ENCODE measurements at places on chromosomes 1 and 21.
A peak's percentile ranks its signal among the peaks of the same experiment; 100 is the strongest.

GRCh38 chr1:184574588-184574987 is 180.1 kb downstream of the EDEM3 start:
- no peak for DNase-seq

DNA sequence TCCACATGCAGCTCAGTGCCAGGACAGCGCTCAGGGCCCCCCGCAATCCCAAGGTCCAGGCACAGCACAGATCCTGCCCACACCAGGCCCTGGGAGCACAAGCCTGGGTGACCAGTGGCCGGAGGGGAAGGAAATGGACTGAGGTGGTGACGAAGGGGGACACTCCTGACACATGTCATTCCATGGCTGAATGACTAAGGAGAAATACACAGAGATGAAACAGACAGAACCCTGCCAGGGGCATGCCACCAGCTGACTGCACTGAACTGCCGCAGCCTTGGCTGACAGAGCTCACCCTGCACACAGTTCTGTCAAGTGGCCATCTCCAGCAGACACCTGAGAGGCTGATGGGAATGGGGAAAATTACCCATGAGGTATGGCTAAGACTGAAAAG is 56.1 kb downstream of the HSF2BP start:
- no peak for DNase-seq

DNA sequence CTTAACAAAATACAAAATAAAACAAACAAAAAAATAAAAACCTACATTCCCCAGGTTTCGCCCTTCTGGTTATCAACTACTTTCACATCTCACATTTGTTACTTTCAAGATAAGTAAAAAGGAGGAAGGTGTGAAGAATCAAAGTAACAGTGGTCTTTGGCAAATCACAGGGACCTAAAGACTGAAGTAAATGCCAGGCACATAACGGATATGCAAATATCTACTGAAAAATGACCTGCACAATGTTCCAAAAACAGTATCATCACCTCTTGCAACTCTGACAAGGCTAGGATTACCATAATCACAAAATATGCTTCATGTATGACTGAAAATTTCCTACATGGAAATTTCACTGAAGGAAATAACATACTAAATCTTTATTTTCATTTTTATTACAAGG is 29.3 kb downstream of the COP1 start:
- no peak for DNase-seq

GRCh38 chr1:109901141-109901523 is 9.5 kb upstream of the CSF1 start:
- no peak for DNase-seq

DNA sequence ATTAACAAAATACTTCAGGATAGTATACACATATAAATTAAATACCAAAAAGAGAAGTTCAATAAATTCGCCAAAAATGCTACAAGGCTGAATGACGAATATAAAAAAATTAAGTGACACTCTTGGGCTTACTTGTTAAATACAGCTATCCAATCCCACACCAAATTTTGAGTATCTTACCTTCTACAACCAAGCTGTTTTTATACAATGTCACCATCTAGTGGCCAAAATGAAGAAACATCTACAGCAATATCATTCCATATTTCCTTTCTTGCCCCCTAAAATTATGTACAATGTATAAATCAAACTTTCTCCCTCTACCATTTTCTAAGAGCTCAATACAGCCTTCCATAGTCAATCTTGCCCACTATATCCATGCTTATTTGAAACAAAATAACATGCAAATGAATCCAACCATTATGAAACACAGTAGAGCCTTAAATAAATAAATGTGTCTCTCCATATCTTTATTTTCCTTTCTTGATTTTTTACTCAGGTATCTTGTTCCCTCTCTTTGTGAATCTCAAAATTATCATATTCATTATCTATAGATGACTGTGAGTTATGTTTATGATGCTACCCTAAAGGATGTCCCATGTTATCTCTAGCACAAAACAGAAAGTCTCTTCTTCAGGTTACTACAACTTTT is 86.3 kb downstream of the ACBD6 start:
- no peak for DNase-seq

GRCh38 chr1:106457368-106457767 is 599.1 kb upstream of the PRMT6 start:
- no peak for DNase-seq

- DNase-seq: no peak
Measured at GRCh38 chr1:74729741-74730478, 2.9 kb downstream of the CRYZ start.

- no peak for DNase-seq
Measured at GRCh38 chr1:1185101-1185765, 11.6 kb downstream of the TTLL10 start.

DNA sequence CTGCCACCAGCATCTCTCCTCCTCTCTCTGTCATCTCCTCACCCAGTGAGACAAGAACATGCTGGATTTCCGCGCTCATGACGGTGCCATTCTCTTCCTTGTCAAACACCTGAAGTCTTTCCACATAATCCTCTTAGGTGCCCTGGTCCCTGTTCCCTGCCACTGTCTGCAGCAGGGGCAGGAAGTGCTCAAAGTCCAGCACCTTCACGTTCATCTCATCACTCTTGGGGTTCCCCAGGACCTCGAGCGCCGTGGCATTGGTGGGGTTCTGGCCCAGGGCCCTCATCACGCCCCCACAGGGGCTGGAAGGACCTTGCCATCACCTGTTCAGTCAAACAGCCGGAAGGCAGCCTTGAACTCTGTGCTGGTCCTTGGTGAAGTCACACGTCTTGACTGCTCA is 9.1 kb upstream of the AGPAT3 start:
- DNase-seq: no peak

GRCh38 chr21:15986277-15986676 is 256.5 kb downstream of the USP25 start:
- no peak for DNase-seq

DNA sequence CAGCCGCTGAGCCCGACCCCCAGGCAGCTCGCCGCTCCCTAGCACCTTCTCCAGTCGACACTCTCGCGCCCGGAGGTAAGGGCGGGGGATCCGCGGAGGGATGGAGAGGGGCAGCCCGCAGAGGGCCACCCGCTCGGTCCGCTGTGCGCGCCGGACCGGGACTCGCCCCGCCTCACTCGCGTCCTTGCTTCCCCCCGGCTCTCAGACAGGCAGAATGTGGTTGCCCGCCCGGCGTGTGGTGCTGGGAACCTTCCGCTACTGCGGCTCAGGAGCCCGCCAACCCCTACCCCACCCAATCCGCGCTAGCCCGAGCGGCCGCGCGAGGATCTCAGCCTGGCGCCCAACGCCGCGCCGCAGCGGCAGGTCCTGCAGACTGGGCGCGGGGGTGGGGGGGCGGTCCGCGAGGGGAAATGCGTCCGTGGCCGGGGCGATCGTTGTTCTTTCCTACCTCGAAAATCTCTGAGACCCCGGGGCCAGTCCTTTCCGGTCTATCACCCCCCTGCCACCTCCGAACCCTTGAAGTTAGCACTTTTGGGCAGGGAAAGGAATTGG is 404 bp downstream of the LRRC8C start:
- DNase-seq: peak; percentile 57

DNA sequence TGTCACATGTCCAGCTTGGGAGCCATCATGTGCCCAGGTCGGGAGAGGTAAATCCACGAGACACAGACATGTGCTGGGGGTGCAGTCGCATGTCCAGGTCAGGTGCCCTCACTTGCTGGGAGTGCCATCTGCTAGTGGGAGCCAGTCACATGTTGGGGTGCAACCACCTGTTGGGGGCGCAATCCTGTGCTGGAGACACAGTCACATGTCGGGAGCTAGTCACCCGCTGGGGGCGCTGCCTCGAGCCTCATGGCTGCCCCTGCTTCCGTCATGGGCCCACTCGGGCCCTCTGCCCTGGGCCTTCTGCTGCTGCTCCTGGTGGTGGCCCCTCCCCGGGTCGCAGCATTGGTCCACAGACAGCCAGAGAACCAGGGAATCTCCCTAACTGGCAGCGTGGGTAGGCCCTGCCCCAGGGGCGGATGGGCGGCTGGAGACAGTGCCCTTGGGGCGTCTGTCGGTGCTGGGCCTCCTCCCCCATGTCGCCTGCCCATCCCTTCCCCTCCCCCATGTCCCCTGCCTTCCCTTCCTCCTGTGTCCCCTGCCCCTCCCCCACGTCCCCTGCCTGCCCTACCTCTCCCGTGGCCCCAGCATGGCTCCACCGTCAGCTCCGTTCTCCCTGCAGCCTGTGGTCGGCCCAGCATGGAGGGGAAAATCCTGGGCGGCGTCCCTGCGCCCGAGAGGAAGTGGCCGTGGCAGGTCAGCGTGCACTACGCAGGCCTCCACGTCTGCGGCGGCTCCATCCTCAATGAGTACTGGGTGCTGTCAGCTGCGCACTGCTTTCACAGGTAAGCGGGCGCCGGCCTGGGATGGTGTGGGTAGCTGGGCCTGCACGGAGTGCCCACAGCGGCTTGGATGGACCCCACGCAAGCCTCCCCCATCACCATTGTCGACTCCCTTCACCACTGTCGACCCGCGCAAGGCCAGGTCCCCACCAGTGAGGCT is at the start of gene PRSS38:
TSS of gene PRSS38 (plus strand) at position 208 of the 942 bp plus-strand sequence. CDS start at position 250, 42 bp downstream.
- no peak for DNase-seq

DNA sequence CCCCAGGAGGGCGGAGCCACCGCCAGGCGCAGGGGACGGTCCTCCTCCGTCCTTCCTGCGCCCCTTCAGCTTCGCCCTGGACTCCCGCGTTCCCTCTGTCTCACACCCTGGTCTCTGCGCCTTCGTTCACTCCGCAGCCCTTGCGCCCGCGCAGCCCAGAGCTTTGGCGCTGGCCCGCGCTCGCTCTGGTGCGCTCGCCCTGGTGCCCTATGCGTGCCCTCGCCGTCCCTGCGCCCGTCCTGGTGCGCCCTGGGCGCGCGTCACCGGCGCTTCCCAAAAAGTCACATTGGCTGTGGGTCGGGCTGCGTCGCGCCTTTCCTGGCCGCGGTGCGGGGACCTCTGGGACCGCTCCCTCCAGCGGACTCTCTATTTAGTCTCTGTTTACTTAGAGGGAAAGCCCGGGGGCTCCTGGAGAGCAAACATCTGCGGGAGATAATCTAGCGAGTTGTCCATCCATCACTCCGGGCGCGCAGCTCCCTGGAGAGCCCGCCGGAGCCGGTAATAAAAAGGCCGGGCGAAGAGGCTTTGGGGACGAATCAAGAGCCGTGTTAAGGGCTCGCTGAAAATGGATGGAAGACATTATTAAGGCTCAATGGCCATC is 178.6 kb downstream of the PRDM16 start:
- DNase-seq: no peak

DNA sequence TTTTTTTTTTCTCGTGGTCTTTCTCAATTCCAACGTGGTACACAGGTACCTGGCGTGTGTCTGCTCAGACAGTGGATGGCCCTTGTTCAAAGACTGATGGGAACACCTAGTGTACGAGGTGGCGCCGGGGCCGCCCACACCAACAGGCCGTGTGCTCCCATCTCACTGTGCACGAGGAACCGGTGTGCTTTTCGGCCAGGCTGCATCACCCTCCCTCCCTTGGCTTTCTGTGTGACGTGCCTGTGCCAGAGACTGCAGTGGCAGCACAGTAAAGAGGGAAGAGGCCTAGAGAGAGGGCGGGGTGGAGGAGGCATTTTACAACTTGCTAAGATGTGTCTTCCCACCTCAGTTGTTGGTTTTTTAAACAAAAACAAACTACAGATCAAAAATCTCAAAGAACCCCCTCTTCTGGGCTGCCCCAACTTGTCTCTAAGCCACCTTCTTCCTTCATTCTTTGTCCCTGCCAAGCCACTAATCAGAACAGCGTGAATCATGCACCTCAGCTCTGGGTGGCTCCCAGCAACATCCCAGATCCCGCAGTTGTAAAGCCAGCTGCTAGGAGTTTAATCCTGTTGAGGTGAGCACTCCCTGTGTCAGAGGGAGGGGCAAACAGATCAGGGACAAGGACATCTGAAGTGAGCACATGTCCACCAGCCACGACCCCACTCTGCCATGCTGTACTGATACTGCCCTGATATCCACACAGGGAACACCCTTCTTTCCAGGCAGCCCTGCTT is 20.7 kb downstream of the IRF2BP2 start:
- no peak for DNase-seq

DNA sequence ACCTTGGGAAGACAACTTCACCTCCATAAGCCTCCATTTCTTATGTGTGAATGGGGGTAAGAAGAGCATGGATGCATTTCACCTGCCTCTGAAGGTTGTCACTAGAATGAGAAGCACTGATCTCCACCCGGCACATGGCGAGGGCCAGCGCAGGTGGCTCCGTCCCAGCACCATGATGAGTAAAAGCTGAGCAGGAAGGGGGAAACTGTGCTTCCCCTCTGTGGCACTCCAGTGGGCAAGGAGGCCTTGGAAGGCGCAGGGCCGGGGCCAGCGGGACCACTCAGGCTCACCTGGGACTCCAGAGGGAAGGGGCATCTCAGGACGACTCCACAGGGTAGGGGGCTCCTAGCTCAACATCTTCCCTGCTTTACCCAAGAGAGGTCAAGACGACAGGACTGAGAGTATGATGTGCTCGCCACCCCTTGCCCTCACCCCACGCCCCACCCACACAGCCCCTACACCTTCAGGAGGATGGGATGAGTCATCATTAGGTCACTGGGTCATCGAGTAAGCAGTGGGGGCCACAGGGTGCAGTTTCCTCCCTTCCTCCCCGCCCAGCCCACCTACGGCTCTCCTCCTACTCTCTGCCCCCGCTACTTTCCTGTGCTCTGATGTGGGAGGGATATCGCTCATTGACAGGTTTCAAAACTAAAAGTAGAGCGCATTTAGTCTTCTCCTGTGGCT is 112.1 kb downstream of the HIVEP3 start:
- DNase-seq: peak; percentile 56

DNA sequence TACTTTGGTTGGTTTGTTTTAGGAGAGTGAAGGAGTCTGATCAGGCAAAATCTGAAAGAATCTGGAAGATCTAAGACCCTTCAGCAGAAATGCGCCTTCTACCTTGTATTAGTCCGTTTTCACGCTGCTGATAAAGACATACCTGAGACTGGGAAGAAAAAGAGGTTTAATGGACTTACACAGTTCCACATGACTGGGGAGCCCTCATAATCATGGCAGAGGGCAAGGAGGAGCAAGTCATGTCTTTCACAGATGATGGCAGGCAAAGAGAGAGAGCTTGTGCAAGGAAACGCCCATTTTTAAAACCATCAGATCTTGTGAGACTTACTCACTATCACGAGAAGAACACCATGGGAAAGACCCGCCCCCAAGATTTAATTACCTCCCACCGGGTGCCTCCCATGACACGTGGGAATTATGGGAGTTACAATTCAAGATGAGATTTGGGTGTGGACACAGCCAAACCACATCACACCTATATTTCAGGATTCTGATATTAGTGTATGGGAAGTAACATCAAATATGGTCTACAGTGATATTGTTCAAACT is 99.3 kb downstream of the GLUL start:
- no peak for DNase-seq

DNA sequence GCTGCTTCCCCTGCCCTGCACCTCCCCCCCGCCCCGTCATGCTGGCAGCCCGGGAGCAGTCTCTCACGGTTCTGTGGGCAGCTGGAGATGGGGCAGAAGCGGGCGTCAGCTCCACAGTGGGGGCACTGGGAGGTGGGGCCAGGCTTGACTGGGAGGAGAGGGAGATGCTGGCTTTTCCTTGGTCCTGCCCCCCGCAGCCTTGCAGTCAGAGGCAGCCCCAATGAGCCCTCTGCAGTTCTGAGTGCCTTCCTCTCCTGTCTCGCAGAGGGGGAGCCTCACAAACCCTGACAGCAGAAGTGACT is 21.7 kb downstream of the ARHGEF10L start:
- no peak for DNase-seq
